ENCODE measurements at places on chromosomes 12 and 14.
A peak's percentile ranks its signal among the peaks of the same experiment; 100 is the strongest.

DNA sequence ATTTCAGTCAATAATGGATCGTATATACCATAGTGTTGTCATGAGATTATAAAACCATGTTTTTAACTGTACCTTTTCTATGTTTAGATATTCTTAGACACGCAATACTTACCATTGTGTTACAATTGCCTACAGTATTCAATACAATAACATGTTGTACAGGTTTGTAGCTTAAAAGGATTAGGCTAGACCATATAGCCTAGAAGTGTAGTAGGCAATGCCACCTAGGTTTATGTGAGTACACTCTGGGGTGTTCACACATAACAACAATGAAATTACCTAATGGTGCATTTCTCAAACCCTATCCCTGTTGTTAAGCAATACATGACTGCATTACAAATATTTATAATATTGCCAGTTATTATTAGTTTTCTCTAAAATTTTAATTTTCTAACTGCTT, 144.2 kb downstream of the KCNC2 start:
- DNase-seq: no peak

- DNase-seq: no peak
These were observed 1207.3 kb downstream of the SLC16A7 start for GRCh38 chr12:60803147-60803546.

DNA sequence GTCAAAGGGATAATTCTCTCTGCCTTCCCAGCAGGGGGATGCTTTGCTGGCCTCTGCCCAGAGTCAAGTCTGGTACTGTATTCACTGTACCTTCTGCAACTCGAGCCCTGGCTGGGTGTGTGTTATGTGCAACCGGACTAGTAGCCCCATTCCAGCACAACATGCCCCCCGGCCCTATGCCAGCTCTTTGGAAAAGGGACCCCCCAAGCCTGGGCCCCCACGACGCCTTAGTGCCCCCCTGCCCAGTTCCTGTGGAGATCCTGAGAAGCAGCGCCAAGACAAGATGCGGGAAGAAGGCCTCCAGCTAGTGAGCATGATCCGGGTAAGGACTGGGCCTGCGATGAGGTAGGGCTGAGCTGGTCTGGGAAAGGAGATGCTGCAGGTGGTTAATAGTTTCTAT, 3.3 kb downstream of the RNF31 start:
- no peak for DNase-seq

DNA sequence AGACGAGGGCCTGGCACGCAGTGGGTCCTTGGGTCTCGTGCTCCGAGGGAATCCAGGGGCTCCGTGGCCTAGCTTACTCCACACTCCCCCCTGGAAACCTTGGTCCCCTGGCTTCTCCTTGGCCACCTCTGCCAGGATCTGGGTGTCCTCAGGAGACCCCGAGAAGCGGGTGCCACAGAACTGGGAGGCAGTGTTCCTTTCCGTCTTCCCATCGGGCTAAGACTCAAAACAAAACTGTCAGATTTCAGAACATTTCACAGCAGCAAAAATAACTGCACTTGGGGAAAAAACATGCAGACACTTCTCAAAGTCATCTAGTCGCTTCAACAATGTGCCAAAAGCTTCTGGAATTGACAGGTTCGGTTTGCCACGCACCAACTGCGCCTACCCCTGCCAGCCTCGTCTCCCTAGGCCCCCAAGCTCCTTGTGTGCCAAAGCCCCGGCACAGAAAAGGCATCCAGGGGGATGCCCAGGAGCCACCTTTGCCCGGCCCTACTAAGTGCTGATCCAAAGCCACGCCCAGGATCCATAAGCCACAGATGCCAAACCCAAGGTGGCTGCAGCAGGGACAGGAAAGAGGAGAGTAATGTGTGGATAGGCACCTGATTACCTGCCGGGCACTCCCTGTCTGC, 58.4 kb upstream of the DIO3 start:
- DNase-seq: peak; percentile 34

DNA sequence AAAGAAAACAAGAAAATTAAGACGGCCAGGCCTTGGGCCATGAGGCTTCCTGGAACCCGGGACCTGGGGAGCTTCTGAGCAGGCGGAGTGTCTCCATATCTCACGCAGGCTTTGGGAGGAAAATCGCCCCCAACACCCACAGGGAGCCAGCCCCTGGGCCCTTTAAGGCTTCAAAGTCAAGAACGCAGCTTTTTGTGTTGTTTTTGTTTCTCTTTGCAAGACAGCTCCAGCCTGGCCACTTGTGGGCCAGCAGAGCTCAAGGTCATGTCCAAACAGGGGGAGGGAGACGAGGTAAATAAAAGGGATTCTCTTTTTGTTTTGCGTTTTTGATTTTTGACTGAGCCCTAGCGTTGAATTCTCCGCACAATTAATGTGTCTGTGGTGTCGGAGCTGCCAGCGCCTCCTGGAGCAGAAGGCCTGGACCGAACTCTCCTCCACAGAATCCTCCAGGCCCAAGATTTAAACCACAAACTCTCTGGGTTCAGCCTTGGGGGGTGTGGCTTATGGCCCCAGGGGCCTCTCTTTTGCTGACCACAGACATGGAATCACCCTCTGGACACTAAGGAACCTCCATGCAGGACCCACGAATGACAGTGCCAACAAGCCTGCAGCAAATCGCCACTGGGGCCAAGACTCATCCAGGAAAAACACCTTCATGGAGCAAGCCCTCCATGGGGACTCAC, 8.2 kb downstream of the SCARB1 start:
- no peak for DNase-seq

GRCh38 chr12:96189781-96190180, 4.4 kb upstream of the ELK3 start:
- no peak for DNase-seq

All from right forelimb (tissue), 1 donor.